ENCODE measurements at places on chromosomes 1 and 21.

GRCh38 chr1:192159014-192159413 is 752 bp downstream of the RGS18 start:
- no peak for DNase-seq

GRCh38 chr1:203491664-203492063 is 2.3 kb upstream of the OPTC start:
- DNase-seq: no peak

DNA sequence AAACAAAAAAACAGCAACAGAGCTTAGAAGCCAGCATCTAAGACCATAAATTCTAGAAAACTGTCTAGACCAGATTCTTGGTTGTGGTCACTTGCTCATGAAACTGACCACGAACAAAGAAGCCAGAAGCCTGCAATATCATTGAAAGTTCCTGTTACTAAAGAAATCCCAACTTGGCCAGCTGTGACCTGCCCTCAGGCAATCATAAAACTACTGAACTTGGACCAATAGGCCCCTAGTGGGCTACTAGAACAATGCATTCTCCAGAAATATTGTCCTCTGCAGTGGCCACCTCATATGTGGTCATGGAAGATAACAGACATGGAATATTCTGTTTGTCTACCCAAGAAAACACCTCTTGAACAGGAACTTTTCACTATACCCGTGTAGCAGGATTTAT is 87.7 kb downstream of the SPATA17 start:
- DNase-seq: no peak

GRCh38 chr1:172885411-172885810 is 165.3 kb downstream of the TNFSF18 start:
- DNase-seq: no peak

- DNase-seq: no peak
These were observed 115.1 kb downstream of the ETS2 start for GRCh38 chr21:38920631-38921398.

DNA sequence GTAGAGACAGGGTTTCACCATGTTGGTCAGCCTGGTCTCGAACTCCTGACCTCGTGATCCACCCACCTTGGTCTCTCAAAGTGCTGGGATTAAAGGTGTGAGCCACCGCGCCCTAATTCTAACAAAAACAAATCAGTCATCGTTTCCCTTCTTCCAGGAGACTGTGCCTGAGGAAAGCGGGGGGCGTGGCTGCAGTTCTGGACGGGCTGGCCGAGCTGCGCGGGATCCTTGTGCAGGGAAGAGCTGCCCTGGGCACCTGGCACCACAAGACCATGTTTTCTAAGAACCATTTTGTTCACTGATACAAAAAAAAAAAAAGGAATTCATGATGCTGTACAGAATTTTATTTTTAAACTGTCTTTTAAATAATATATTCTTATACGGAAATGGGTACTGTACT is 104.2 kb downstream of the WDR4 start:
- no peak for DNase-seq

GRCh38 chr1:2986549-2987305 is 34.5 kb upstream of the ACTRT2 start:
- DNase-seq: no peak

DNA sequence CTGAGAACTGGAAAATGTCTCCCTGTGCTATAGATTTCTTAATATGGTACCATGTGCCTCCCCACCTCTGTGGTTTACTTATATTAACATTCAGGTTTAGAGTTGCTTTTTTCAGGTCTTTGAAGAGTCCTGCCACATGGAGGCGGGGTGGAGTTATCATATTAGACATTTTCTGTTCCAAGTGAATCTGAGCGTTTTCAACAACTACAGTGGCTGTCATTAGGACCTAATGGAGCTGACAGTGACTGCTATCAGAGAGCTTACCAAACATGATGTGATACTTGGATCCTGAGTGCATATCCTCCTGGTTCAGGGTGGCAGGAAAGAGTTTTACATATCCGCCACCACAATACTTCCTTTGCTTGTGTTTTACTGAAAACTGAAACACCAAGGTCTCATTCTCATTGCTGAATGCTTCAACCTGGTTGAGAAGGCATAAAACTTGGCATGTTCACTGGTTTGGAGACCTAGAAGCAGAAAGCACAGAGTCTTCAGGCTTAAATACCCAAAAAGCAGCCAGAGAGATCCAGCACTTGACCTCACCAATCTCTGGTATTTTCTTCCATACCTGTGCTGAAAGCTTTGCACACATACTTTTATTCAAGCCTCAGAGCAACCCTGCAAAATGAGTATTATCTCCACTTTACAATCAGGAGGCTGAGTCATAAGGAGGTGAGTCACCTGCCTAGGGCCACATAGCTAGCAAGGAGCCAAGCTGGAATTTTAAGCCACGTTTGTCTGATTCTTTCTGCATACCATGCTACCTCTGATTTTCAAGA is 47.4 kb upstream of the OSBPL9 start:
- no peak for DNase-seq

DNA sequence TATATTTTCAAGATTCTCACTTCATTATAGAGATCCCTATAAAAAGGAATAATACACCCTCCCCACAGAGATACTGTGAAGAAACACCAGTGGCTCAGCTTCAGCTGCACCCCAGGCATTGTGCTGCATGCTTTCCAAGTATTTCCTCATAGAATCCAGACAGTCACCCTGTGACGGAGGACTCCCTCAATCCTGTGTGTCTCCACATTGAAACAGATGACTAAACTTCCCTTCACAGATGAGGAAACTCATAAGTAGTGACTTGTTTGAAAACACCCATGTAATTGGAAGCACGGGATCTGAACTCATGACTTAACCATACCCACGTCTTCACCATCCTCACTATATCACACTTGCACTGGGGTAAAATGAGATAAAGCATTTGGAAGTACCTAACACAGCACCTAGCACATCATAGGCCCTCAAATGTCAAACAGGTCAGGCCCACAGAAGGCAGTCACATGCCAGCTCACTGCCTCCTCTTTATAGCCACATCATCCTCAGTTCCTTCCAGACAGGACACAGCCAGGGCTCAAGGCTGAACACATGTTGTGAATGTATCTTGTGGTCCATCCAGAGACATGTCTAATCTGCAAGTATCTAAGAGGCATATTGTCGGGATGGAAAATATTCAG is 55.2 kb downstream of the GPR161 start:
- no peak for DNase-seq

DNA sequence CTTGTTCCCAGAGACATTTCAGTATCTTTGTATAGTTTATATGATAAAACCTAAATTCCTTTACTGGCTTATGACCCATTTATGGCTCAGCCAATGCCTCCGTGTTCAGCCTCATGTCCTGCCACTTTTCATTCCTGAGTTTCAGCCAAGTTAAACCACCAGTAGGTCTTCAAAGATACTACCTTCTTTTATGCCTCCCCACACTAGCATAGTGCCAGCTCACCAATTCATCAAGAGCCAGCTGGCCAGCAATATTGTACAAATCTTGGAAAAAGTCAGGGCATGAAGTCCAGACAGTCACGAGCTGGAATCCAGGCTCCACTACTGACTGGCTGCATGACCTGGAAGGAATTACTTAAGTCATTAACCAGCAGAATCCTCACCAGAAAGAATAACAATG is 446.0 kb downstream of the GPATCH2 start:
- DNase-seq: no peak

DNA sequence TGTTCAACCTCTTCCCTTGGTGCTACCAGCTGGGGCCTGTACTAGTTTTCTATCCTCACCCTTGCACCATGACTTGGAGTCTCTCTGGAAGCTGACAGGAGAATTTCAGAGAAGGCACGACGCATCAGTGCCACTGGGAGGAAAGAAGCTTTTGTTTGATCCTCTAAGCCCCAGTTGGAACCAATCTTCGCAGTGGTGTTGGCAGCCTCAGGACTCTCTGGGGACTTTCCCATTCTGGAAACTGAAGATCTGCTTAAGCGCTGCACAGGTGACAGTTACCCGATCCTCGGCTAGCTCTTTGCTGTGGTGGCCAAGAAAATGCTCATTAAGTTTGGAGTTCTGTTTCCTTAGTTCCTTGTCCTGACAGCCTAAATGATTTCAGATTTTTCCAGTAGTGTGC is 222.3 kb downstream of the RHOU start:
- no peak for DNase-seq

- DNase-seq: no peak
These were observed 714 bp upstream of the ST6GALNAC5 start for GRCh38 chr1:76866566-76866965.

DNA sequence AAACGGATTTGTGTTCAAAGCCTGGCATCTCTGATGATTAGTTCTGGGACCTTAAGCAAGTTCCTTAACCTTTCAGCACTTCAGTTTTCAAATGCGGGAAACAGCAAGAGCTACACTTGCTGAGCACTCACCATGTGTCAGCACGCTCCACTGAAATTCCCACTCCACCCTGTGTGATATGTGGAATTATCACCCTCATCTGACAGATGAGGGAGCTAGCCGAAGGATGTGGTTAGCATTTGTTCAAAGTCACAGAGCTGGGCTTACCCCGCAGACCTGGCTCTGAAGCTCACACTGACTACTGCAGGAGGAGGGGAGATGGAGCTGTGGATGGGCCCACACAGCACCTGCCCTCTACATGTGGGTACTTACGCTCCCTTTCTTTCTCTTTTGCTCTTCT is 29.1 kb downstream of the IL12RB2 start:
- no peak for DNase-seq

DNA sequence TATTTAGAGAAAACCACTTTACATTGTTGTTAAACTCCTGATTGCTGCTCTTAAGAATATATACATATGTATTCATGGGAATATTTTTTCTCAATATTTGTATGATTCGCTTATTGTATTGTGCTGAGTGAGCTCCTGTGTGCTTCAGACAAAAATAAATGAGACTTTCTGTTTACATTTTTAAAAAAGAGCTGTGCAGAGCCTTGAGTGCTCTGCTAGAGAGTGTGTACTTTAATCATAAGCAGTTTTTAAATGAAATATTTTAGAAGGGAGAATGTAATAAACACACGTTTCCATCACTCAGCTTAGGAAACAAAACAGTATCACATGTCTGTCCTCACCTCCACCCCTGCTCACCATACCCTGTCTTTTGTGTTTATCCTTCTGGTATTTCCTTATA is 9.7 kb downstream of the PTPN14 start:
- no peak for DNase-seq

GRCh38 chr21:16676391-16676790 is 836.5 kb upstream of the CXADR start:
- DNase-seq: no peak

DNA sequence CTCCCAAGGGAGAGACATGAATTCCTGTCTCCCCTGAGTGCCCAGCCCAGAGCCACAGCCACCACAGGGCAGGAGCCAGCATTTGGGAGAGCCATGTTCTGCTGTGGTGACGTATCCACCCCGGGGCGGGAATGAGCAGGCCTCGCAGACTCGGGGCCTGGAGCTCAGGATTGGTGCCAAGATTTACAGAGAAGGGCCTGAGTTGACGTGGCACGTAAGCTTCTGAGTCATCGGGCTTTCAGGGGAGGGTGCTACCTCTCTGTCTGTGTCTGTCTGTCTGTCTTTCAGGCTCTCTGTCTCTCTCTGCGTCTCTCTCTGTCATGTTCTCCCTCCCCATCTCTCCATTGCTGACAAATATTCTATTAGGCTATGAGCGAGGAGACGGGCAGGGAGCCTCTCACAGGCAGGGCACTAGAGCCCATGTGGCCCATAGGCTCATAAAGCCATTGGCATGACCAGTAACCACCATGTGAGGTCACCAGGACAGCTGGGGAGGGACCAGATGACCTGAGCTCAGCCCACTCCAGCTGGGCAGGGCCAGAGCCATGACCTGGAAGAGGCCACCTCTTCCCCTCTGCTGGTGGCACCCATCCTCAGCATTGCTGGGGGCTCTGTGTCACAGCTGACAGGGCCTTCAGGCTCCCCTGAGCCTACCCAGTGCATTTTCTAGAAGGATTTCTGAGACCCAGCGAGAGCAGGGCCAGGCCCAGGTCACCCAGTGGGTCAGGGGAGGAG is 300.0 kb upstream of the VAMP3 start:
- DNase-seq: peak; percentile 82

GRCh38 chr1:27522432-27523336 is 32.7 kb upstream of the WASF2 start:
- DNase-seq: no peak

- no peak for DNase-seq
These were observed 39.9 kb downstream of the ACP6 start for GRCh38 chr1:147630447-147630846.

- DNase-seq: no peak
These were observed 70.7 kb downstream of the HUNK start for GRCh38 chr21:31943561-31943960.

- DNase-seq: no peak
These were observed 31.6 kb downstream of the CLIC4 start for GRCh38 chr1:24776821-24777220.

DNA sequence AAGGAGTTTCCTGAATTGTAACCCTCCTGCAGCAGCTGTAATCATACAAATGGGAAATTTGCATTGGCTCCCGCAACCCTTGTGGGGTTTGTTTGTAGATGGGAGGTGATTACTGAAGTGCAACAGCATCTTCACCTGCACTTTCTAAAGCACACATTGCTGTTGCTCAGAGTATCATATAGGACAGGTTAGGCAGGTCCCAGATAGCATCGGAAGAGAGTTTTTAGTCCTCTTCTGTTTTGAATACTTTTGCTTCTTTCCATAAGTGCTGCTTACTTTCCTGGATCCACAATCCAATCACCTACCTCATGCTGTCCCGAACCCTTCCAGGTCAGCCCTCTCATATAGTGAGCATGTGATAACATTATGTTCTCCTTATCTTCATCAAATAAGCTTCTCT is 300.4 kb downstream of the PTPRC start:
- DNase-seq: no peak

GRCh38 chr21:43895196-43895595 is 30.2 kb downstream of the AGPAT3 start:
- no peak for DNase-seq

GRCh38 chr1:13451399-13451965 is 41.2 kb downstream of the PRAMEF20 start:
- no peak for DNase-seq

- DNase-seq: no peak
These were observed 73.2 kb downstream of the LRRC8C start for GRCh38 chr1:89705901-89706699.

DNA sequence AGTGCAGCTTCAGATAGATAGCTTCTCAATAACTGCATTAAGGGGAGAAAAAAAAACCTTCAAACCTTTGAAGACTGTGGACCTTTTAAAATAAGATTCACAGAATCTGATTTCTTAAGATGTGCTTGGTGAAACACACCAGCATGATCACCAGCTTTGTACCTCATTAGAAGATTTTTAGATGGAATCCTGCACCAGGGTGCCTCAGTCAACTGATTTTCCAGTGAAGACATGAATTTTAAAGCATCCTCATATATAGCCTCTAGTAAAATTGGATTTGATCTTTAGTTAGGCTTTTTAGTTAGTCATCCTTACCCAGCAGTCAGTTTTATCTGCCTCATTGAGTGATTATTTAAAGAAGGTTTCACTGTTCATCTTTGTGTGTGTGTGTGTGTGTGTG is 208.6 kb upstream of the DEPDC1 start:
- no peak for DNase-seq

GRCh38 chr1:41497056-41497440 is 12.6 kb upstream of the EDN2 start:
- no peak for DNase-seq

GRCh38 chr1:39759436-39759726 is 11.8 kb downstream of the OXCT2 start:
- no peak for DNase-seq

- no peak for DNase-seq
These were observed 127.8 kb upstream of the GREM2 start for GRCh38 chr1:240739754-240740153.

Data from brain pericyte (primary cell).